ENCODE measurements at places on chromosomes 12 and 14. TPM values are rescaled to one million over a fixed set of nuclear protein-coding genes. Genes with fewer than 3 reads are reported as not detected.

RTL1 gene
- not detected for total RNA-seq

SLC22A17 gene
- 13.4 TPM for total RNA-seq

KITLG gene
- 142 TPM for total RNA-seq

ZBTB25 gene
- 15.4 TPM for total RNA-seq

Measured in lung (tissue), 17 donors.